ENCODE measurements at places on chromosomes 3 and 15.

DNA sequence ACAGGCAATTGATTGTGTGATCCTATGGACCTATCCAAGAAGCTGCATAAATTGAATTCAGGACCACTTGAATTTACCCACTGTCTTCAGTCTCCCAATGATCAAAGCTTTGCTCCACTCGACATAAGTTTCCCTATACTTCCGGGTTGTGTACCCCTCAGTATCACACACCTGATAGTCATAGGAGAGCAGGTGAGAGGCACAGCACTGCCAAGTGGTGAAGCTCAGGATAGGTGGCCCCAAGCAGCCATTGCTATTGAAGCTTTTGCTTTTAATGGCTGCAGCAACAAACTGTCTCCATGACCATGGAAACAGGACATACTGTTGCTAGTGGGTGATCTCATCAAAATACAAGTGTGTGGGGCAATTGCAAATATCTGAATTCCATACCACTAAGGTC, 27.7 kb downstream of the GASK1A start:
- DNase-seq: no peak

GRCh38 chr3:71127052-71127831, 456.3 kb downstream of the FOXP1 start:
- DNase-seq: peak; percentile 50

GRCh38 chr3:55416331-55416821, 70.7 kb downstream of the WNT5A start:
- DNase-seq: no peak

GRCh38 chr15:63335543-63336240, 46.0 kb downstream of the CA12 start:
- no peak for DNase-seq

- no peak for DNase-seq
These were observed 134.9 kb downstream of the EPHB1 start for GRCh38 chr3:134929976-134930375.

DNA sequence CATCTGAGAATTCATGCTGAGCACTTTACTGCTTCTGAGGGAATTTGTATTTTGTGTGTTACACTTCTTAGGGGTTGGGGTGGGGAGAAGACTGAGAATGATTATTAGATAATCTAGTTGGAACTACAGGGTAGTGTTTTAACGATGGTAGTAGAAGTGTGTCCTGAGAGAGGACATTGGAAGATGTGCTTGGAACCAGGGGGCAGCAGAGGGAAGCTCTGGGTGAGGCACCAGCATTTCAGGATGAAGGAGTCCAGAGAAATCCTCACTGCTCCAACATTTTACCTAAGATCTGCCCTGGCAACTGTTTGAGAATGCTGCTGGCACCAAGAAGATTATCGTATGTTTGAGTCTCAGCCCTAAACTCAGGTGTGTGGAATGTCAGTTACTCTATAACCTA, 145.5 kb downstream of the SQOR start:
- DNase-seq: no peak

- no peak for DNase-seq
These were observed 266.1 kb downstream of the ADAMTSL3 start for GRCh38 chr15:83919978-83920510.

GRCh38 chr3:58617338-58617761, 40.2 kb upstream of the FAM107A start:
- DNase-seq: no peak

- DNase-seq: no peak
These were observed 3.5 kb downstream of the CCDC51 start for GRCh38 chr3:48436477-48436787.

- DNase-seq: no peak
These were observed 59.8 kb upstream of the UNC13C start for GRCh38 chr15:53918180-53919079.

DNA sequence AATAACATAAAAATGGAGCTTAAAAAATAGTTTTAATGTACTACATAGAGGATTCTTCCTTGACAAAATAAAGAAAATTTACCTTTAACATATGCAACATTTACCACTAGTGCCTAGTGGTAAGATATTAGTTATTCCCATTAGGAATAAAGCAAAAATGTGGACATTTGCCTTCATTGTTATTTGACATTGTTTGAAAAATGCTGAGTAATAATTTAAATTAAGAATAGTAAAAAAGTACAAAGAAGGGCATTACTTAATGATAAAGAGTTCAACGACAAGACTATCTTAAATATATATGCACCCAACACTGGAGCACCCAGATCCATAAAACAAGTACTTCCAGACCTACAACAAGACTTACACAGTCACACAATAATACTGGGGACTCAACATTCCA, 125.7 kb downstream of the POLR2M start:
- DNase-seq: no peak

- no peak for DNase-seq
These were observed 163.4 kb upstream of the SEMA6D start for GRCh38 chr15:47553947-47554346.

- DNase-seq: no peak
These were observed 154.6 kb upstream of the ICE2 start for GRCh38 chr15:60633426-60633968.

- DNase-seq: no peak
These were observed 68.5 kb downstream of the FMN1 start for GRCh38 chr15:33125894-33126537.

- DNase-seq: no peak
These were observed 128.0 kb upstream of the PRICKLE2 start for GRCh38 chr3:64353226-64353625.

DNA sequence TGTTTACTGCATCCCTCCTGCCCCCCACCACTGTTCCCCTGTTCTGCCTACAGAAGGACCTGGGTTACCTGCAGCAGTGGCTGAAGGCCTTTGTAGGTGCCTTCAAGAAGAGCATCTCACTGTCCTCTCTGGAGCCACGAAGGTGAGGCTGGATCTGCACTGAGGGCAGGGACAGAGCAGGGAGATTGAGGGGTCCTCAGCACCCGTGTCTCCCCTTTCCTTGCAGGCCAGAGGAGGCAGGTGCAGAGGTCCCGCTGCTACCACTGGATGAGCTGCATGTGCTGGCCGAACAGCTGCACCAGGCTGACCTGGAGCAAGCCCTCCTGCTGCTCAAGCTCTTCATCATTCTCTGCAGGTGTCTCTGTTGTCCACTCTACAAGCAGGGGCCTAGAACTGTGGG, 9.2 kb downstream of the NBEAL2 start:
- DNase-seq: no peak

- DNase-seq: no peak
These were observed 2.8 kb upstream of the CD47 start for GRCh38 chr3:108093616-108094015.

DNA sequence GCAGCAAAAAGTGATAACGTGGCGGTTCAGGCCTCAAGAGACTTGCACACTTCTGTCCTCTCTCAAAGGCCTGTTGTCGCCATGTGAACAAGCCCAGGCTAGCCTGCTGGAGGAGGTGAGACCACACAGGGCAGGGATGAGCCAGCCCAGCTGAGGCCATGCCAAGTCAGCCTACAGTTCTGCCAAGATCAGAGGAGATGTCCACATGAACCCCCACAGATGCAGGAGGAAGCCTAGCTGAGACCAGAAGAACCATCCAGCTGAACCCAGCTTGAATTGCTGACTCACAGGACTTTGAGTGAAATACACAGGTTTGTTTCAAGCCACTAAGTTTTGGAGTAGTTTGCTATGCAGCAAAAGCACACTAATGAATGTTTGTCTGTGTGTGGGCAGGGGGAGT, 50.3 kb upstream of the SEC13 start:
- DNase-seq: no peak

DNA sequence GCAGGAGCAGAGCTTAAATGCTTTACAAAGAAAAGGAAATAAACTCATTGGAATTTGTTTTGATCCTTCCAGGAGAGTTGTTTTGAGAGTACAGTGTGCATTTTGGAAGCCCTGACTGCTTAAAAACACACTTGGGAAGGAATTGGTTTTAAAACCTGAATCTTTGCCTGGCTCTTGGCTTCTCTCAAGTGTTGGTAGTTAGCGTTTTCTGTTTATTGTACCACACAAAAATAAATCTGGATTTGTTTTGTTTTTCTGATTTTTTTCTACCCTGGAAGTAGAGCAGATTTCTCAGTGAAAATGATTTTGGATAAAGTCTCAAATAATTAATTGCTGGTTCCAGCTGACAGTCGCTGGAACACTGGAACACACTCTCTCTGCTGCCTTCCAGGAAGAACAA, 90.6 kb downstream of the CHST2 start:
- no peak for DNase-seq

DNA sequence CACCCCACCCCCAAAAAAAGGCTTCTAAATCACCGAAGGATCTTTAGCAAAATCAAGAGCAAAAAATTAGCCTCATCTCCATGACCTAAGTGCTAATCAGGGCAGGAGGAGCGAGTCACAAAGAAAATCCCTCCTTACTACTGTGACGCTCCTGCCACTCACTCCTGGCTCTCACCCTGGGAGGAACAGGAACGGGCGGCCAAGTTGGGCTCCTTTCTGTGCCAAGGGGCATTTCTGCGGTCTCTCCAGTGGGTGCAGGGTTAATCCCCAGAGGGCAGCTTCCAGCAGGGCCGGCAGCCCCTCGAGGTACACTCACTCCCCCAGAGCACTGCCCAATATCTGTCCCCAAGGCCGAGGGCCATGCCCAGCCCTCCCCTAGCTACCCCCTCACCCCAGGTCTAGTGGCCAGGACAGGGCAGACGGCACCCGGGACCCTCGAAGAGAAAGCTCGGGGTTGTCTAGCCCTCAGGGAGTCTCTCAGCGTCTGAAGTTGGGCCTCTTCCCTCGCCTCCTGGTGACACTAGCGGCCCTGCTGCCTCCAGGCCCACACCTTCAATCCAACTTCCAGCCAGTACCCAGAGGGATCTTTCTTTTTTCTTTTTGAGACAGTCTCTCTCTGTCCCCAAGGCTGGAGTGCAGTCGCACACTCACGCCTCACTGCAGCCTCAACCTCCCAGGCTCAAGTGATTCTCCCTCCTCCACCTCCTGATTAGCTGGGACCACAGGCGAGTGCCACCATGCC, 706 bp downstream of the CAV3 start:
- DNase-seq: no peak

GRCh38 chr3:160981217-160981938, 123.8 kb downstream of the B3GALNT1 start:
- DNase-seq: no peak

DNA sequence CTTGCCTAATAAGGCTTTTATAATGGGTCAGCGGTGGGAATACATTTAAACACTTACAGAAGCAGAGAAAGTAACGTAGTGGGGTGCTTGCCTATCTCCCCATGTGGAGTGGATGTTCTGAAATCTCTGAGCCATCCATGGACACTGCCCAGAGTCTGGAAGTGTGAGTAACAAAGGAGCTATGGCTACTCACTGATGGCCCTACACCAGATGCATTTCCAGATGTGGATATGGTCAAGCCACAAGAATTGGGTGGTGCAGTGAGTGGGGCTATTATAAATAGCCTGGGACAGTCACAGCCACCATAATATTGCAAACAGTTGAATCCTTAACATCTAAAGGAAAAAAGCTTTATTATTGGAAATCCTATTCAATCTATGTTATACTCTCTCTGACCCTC, 96.6 kb downstream of the CGNL1 start:
- DNase-seq: no peak

DNA sequence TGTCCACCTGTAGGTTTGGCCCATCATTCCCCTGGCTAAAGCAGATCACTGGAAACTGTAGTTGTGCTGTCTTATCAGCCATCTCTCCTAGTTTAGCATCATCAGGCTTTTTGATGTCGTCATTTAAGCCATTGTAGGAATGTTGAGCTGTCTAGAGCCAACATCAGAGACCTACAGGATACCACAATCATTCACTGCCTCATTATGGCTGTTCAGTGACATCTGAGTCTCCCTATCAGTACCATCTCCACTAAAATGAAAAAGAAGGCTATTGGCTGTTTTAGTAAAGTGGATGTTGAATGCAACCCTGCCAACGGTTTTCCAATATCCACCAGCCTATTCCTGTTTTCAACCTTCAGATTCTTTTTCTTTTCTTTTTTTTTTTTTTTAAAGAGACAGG, 29.2 kb downstream of the RLBP1 start:
- no peak for DNase-seq

- DNase-seq: no peak
These were observed 90.8 kb upstream of the C3orf80 start for GRCh38 chr3:160134454-160134853.

GRCh38 chr15:69669446-69669845, 216.8 kb downstream of the RPLP1 start:
- DNase-seq: no peak

- no peak for DNase-seq
These were observed 39.7 kb upstream of the LRRFIP2 start for GRCh38 chr3:37214076-37214475.

DNA sequence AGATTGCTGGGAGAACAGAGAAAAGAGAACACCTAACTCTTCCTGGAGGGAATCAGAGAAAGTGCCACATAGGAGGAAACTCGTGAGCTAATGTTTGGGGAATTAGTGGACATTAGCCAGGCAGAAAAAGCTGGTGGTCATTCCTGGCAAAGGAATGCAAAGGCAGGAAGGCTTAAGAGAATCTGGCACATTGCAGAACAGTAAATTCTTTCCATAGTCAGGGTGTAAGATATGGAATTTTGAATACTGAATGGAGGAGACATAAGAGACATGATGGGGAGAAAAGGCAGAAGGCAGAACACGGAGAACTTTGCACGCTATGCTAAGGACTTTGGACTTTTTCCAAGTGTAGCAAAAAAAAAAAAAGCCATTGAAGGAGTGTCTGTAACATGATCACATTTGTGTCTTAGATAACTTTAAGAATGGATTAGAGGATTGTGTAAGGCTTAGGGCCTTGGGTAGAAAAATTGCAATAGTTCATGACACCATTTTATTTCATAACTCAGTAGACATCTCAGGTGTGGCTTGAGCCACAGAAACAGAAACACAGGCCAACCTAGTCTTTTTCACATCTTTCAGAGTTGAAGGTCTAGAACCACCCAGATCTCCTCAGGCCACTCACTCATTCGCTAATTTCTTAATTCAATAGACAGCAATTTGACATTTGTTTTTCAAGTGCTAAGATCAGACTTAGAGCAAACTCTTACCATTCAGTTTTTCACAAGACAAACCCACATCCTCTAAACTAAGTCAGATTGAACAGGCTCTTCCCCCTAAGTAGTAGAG, 31.2 kb upstream of the CCDC80 start:
- no peak for DNase-seq

- DNase-seq: no peak
These were observed 278.0 kb downstream of the ZBBX start for GRCh38 chr3:167102071-167102470.

GRCh38 chr15:101009176-101009575, 90.0 kb downstream of the LRRK1 start:
- DNase-seq: no peak

- DNase-seq: no peak
These were observed 191.5 kb upstream of the SLC24A5 start for GRCh38 chr15:47929138-47929803.

GRCh38 chr3:48409291-48410201, 20.3 kb downstream of the PLXNB1 start:
- no peak for DNase-seq

- DNase-seq: no peak
These were observed 2.9 kb upstream of the FYTTD1 start for GRCh38 chr3:197746801-197747237.

DNA sequence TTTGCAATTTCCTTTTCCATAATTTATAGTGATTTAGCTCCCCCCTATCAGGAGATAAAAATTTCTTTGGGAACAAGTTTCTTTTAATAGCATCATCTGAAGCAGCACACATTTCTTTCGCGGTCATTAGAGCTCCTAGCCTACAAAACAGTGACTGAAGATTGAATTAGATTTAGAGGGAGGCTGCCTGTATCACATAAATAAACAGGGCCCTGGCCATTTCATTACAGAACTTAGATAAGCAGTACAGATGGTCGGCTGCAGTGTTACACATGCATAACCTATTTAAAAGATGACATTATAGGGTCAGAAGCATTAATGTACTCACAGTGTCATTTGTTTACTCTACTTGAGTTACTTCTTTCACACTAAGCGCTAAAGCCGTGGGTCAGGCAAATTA, 81.4 kb upstream of the SLC25A26 start:
- DNase-seq: no peak

All from activated naive CD4-positive, alpha-beta T cell treated with Interleukin-2 at 50 U/mL for 16 hours (primary cell).